ENCODE measurements at places on chromosomes 6 and 20. TPM values are rescaled to one million over a fixed set of nuclear protein-coding genes. Genes with fewer than 3 reads are reported as not detected.

GRCh38 chr20:16527438-16527837, 45.8 kb downstream of the KIF16B start:
- H3K36me3 ChIP-seq, result no peaks in the 10 kb centered on the region
- no peak overlapping the region for H3K4me3 ChIP-seq
- no peak for DNase-seq
- no peak overlapping the region for H3K27ac ChIP-seq
- no peaks in the 10 kb centered on the region for H3K4me1 ChIP-seq

GRCh38 chr6:13412639-13413465, 74.5 kb downstream of the GFOD1 start:
- H3K4me1 ChIP-seq, result no peaks in the 10 kb centered on the region
- H3K27ac ChIP-seq, result no peak overlapping the region
- DNase-seq, result no peak
- no peaks in the 10 kb centered on the region for H3K27me3 ChIP-seq
- H3K36me3 ChIP-seq, result no peaks in the 10 kb centered on the region

DNA sequence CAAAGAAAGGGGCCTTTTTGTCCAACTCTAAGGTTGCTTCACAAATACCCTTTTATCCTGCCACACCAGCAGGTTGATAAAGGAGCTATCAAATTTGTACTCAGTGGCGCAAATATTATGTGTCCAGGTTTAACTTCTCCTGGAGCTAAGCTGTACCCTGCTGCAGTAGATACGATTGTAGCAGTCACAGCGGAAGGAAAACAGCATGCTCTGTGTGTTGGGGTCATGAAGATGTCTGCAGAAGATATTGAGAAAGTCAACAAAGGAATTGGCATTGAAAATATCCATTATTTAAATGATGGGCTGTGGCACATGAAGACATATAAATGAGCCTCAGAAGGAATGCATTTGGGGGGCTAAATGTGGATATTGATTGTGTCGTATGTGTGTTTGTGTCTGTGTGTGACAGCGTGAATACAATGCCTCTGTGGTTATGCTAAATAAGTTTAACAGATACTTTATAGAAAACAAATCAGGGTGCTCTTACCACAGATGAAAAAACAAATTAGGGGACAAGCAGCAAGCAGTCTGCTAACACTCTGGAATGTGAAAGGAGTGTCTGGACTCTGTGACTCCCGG, 33.6 kb downstream of the HM13 start:
- H3K27me3 ChIP-seq, result no peaks in the 10 kb centered on the region
- no peak for DNase-seq
- peaks cover 9% of the 10 kb centered on the region for H3K36me3 ChIP-seq

- no peak overlapping the region for H3K4me3 ChIP-seq
- no peak overlapping the region for H3K27ac ChIP-seq
- H3K36me3 ChIP-seq, result no peaks in the 10 kb centered on the region
These were observed 288.8 kb downstream of the BTBD9 start for GRCh38 chr6:38350942-38351341.

DNA sequence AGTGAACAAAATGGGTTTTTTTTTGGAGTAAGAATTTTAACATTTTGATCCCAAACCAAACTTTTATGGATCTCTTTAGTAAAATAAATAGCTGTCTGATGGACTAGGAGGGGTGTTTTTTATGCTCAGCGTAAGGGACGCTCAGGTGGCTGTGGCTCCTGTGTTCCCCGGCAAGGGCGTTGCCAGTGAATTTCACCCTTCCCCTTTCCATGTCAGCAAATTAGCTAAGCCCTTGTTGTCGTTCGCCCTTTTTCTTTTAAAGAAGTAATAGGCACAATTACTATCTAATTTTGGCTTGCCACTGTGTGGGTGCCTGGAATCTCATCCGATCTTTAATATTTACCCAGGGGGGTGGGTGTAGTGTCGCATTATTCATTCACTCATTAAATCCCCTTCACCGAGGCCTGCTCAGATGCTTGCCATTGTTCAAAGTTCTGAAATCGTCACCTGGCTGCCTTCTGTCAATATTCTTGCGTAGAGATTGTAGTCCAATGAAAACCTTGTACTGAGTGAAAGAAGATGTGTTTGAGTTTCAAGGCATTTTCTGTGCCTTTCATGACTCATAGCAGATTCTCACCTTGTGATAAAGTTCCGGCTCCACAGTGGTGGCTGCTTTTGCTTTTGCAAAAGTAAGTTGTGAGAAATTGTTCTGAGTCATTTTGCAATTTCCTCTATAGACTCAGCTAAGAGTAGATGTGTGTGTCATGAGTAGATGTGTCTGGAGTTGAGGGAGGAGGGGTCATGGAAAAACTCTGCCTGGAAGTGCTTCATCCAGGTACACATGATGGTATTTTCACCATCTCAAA, 40.0 kb upstream of the CLDN20 start:
- no peak overlapping the region for H3K27ac ChIP-seq
- no peak for DNase-seq
- no peaks in the 10 kb centered on the region for H3K4me1 ChIP-seq
- no peak overlapping the region for H3K4me3 ChIP-seq
- no peaks in the 10 kb centered on the region for H3K36me3 ChIP-seq
- H3K27me3 ChIP-seq, result no peaks in the 10 kb centered on the region

- H3K4me3 ChIP-seq, result no peak overlapping the region
- H3K27ac ChIP-seq, result no peak overlapping the region
- H3K27me3 ChIP-seq, result no peaks in the 10 kb centered on the region
- H3K36me3 ChIP-seq, result no peaks in the 10 kb centered on the region
- DNase-seq, result no peak
These were observed 22.6 kb downstream of the UST start for GRCh38 chr6:148769304-148769968.

- peaks cover 4% of the 10 kb centered on the region for H3K4me1 ChIP-seq
- DNase-seq, result no peak
- H3K36me3 ChIP-seq, result no peaks in the 10 kb centered on the region
- no peak overlapping the region for H3K4me3 ChIP-seq
These were observed 5.3 kb upstream of the GUCA1B start for GRCh38 chr6:42200035-42200434.

DNA sequence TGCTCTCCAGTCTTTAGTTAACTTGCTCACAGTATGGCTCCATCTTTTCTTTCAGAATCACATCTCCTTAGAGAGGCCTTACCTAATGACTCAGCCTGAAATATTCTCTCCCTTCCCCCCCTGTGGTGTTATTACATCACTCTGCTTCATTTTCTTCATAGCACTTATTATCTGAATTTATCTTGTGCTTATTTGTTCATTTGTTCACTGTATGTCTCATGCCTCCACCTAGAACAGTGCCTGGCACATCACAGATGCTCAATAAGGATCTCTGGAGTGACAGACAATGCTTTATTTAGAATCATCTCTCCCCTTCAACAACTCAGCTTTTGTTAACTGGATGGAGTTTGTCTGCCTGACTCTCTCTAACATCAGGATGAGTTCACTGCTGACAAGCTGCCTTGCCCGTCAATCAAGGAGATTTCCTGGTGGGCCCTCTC, 96.6 kb upstream of the MAN1A1 start:
- no peaks in the 10 kb centered on the region for H3K27me3 ChIP-seq
- no peaks in the 10 kb centered on the region for H3K36me3 ChIP-seq
- H3K27ac ChIP-seq, result no peak overlapping the region
- peaks cover 13% of the 10 kb centered on the region for H3K4me1 ChIP-seq

- DNase-seq, result no peak
- no peak overlapping the region for H3K4me3 ChIP-seq
- H3K27me3 ChIP-seq, result no peaks in the 10 kb centered on the region
- no peaks in the 10 kb centered on the region for H3K36me3 ChIP-seq
- H3K27ac ChIP-seq, result no peak overlapping the region
These were observed 41.0 kb downstream of the GFOD1 start for GRCh38 chr6:13446381-13446780.

DNA sequence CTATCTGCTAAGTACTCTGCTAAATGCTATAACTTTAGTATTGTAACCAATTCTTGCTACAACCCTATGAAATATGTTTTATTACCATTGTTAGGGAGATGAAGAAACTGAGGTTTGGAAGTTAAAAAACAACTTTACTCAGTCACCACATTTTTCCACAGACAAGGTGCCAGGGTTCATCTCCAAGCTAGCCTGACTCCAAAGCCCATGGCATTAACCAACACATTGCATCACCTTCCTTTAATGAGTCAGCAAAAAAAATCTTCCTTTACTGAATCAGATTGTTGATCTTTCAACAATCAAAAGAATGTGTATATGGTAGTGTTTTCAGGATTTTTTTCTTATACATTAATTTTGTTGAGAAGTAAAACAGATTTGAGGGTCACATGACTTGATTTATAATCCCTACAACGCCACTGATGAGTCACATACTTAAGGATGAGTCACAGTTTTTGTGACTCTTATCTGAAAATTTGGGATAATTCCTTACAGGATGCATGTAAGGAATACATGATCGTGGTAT, 41.5 kb downstream of the MAN1A1 start:
- DNase-seq, result no peak
- H3K27ac ChIP-seq, result no peak overlapping the region
- H3K4me1 ChIP-seq, result peaks cover 21% of the 10 kb centered on the region
- H3K4me3 ChIP-seq, result no peak overlapping the region

DNA sequence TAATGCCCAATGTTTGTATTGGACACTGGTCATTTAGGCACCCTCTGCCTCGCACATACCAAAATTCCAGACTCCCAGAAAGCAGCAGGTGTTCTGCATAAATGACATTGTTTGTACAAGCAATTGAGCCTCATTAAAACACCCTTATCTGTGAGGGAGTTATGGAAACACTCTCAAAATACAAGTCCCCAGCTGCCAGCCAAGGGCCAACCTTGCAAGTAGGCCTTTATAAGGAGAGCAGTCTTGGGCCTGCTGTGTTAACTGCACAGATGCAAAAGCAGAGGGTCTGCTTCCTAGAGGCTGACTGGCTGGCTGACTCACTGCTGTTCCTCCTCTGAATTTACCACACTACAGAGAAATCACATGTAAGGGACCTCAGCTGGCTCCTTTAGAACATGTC, 150.4 kb upstream of the HMGN3 start:
- no peak overlapping the region for H3K27ac ChIP-seq
- no peaks in the 10 kb centered on the region for H3K27me3 ChIP-seq
- no peak overlapping the region for H3K4me3 ChIP-seq
- no peaks in the 10 kb centered on the region for H3K36me3 ChIP-seq

DNA sequence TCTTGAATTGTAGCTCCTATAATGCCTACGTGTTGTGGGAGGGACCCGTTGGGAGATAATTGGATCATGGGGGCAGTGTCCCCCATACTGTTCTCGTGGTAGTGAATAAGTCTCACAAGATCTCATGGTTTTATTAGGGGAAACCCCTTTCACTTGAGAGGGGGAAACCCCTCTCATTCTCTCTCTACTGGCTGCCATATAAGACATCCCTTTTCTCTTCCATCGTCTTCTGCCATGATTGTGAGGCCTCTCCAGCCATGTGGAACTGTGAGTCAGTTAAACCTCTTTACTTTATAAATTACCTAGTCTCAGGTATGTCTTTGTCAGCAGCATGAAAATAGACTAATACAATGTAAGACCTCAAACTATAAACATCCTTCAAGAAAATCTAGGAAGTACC, 23.1 kb downstream of the PAQR8 start:
- no peak overlapping the region for H3K27ac ChIP-seq
- H3K4me3 ChIP-seq, result no peak overlapping the region
- no peaks in the 10 kb centered on the region for H3K36me3 ChIP-seq
- H3K27me3 ChIP-seq, result no peaks in the 10 kb centered on the region
- peaks cover 4% of the 10 kb centered on the region for H3K4me1 ChIP-seq

DNA sequence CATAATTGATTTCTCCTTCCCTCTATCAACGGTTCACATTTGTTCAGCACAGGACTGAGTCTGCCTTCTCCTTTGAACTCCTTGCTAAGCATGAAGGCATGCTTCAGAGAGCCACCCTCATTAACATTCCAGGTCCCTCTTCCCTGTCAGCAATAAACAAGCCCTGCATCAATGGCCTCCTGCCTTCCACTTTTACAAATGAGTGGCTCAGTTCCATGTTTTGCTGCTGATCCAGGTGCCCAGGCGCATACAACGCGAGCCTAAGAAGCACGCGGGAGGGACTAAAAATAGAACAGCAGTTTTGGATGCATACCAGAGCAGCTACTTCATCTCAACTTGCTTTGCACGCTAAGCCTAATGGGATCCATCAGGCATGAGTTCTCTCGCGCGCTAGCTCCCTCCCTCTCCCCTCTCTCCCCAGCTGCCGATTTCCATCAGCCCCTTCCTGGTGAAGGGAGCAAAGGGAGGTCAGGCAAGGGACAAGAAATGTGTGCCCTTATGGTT, 53.4 kb downstream of the TRAF3IP2 start:
- H3K4me1 ChIP-seq, result peaks cover 22% of the 10 kb centered on the region
- peak overlapping the region; percentile 80 for H3K27ac ChIP-seq
- H3K4me3 ChIP-seq, result no peak overlapping the region
- peak; percentile 92 for DNase-seq
- no peaks in the 10 kb centered on the region for H3K36me3 ChIP-seq
- H3K27me3 ChIP-seq, result no peaks in the 10 kb centered on the region

GRCh38 chr6:47162231-47162630, 120.1 kb upstream of the ADGRF1 start:
- DNase-seq, result no peak
- H3K4me1 ChIP-seq, result no peaks in the 10 kb centered on the region
- no peaks in the 10 kb centered on the region for H3K36me3 ChIP-seq

GRCh38 chr20:20138301-20139064, 86.2 kb downstream of the CFAP61 start:
- H3K27me3 ChIP-seq, result no peaks in the 10 kb centered on the region
- H3K27ac ChIP-seq, result no peak overlapping the region
- no peak overlapping the region for H3K4me3 ChIP-seq
- peak; percentile 20 for DNase-seq
- no peaks in the 10 kb centered on the region for H3K36me3 ChIP-seq

- peaks cover 19% of the 10 kb centered on the region for H3K36me3 ChIP-seq
- H3K27me3 ChIP-seq, result no peaks in the 10 kb centered on the region
- H3K4me1 ChIP-seq, result peaks cover 68% of the 10 kb centered on the region
- DNase-seq, result peak; percentile 90
- H3K4me3 ChIP-seq, result peak overlapping the region; percentile 26
These were observed 9.9 kb downstream of the BCL2L1 start for GRCh38 chr20:31712564-31713311.

GINS1 gene
- total RNA-seq, result 2.4 TPM

MUCL3 gene
- total RNA-seq, result 0.13 TPM

PSORS1C2 gene
- not detected for total RNA-seq

MCCD1 gene
- total RNA-seq, result 3.5 TPM

FAM83C gene
- total RNA-seq, result not detected

RAD21L1 gene
- total RNA-seq, result not detected

Measured in kidney (tissue), 22 donors.